ENCODE measurements at places on chromosomes 7 and 10.

DNA sequence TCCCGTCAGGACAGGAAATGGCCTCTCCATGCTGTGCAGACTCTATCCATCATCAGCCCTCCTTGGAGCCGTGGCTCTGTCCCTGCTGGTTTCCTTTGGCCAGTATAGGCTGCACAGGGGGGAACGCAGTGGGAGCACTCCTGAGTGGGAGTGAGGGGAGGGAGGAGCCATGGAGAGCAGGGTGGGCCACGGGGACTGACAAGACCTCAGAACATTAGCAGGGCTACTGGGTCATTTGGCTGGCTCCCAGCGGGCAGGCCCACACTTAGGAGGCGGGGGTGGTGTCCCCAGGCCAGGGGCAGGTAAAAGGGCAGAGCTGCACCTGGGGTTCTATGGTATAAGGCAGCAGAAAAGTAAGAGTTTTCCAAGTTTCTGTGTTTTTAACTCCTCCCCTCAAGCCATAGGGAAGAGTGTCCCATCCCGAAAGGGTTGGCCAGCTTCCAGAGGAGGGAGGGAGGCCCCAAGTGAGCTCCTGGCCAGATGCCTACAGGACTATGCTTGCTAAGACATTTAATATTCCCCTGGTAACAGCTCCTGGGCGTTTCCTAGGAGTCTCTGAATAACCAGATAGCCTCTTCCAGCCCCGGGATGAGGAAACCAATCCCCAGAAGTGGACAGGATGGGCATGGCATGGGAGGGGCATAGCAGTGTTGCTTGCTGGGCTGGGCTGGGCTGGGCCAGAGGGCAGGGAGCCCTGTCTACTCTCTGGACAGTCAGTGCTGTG lies 5.5 kb upstream of the OPN4 start:
- no peak for DNase-seq
- H3K27ac ChIP-seq, result no peak overlapping the region

DNA sequence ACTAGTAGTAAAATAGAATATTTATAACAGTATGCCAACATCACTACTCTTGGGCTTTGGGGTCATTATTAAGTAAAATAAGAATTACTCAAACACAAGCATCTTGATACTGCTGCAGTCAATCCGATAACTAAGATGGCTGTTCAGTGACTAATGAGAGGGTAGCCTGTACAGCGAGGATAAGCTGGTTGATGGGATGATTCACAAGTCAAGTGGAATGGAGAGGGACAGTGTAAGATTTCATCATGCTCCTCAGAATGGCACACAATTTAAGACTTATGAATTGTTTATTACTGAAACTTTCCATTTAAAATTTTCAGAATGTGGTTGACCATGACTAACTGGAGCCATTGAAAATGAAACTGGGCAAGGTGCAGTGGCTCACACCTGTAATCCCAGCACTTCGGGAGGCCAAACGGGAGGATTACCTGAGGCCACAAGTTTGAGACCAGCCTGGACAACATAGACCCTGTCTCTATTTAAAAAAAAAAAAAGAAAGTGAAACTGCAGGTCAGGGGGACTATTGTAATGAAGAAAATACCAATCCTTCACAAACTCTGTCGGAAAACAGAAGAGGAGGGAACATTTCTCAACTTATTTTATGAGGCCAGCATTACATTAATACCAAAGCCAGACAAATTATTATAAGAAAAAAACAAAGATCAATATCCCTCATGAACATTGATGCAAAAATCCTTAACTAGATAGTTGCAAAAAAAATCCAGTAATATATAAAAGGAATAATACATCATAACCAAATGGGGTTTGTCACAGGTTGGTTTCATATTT lies 11.2 kb downstream of the AVL9 start:
- DNase-seq, result no peak
- no peak overlapping the region for H3K4me3 ChIP-seq
- H3K27ac ChIP-seq, result peak overlapping the region; percentile 61
- H3K27me3 ChIP-seq, result no peaks in the 10 kb centered on the region

DNA sequence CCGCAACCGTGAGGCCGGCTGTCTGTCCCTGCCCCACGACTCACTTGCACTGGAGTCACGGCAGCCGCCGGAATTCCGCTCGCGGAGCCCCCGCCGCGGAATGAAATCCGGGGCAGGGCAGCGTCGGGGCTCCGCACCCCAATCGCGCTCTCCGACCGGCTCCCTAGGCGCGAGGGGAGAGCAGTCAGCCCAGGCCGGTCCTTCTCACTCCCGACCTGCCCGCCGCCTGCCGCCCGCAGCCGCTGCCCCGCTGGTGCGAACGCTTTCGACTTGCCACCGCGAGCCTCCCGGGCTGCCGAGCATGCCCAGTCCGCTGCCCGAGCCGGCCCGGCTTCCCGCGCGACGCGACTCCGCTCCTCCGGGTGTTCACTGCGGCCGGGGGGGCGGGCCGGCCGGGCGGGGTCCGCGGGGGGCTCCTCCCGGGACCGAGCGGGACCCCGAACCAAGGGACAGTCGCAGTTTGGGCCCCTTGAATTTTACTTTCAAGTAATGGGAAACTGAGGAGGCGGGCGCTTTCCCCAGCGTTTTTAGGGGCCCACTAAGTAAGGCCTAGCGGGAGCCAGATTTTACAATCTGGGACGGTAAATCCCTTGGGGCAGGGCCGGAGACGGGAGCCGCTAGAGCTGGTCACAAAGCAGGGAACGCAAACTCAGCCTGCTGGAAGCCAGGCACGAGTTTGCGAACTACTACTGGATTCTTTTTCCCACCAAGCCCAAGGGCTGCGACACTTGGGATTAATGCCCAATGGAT lies at the start of gene SGMS1:
TSS of gene SGMS1 (minus strand) at position 294 of the 750 bp plus-strand sequence. CDS start 279,842 bp downstream, outside the sequence.
- H3K4me3 ChIP-seq, result peak within 1 kb of the TSS; percentile 92
- DNase-seq, result peak; percentile 88
- peak within 1 kb of the TSS; percentile 88 for H3K27ac ChIP-seq
- H3K4me1 ChIP-seq, result peaks cover 41% of the 10 kb centered on the region
- no peaks in the 10 kb centered on the region for H3K27me3 ChIP-seq

- H3K27me3 ChIP-seq, result peaks cover 22% of the 10 kb centered on the region
- DNase-seq, result no peak
- H3K36me3 ChIP-seq, result no peaks in the 10 kb centered on the region
- no peak overlapping the region for H3K27ac ChIP-seq
- H3K4me1 ChIP-seq, result peaks cover 6% of the 10 kb centered on the region
Measured at GRCh38 chr7:159064816-159065510, 79.7 kb downstream of the VIPR2 start.

- no peak overlapping the region for H3K4me3 ChIP-seq
- H3K36me3 ChIP-seq, result no peaks in the 10 kb centered on the region
- DNase-seq, result peak; percentile 1
- H3K4me1 ChIP-seq, result no peaks in the 10 kb centered on the region
Measured at GRCh38 chr10:82811621-82812020, 936.6 kb downstream of the NRG3 start.

DNA sequence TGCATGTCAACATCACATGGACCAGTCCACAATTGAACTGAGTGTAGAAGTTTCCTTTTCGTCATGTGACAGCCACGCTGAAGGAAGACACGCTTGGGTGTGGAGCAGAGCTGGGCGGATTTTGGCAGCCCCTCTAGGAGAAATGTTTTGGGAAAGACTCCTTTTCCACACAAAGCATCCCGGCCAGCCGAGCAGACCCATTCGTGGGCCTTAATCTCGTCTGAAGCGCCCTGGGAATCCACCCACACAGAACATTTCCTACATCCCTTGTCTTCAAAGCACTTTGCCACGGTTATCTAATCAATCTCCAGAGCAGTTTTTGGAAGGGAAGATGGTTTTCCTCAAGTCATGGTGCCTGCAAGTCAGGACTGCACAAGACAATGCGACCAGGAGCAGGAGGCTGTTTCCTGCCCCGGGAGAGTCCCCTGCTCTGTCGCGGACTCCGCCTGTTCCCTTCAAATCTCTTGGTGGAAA lies 8.4 kb upstream of the IFT22 start:
- H3K36me3 ChIP-seq, result no peaks in the 10 kb centered on the region
- DNase-seq, result no peak
- H3K27me3 ChIP-seq, result no peaks in the 10 kb centered on the region
- no peak overlapping the region for H3K4me3 ChIP-seq

DNA sequence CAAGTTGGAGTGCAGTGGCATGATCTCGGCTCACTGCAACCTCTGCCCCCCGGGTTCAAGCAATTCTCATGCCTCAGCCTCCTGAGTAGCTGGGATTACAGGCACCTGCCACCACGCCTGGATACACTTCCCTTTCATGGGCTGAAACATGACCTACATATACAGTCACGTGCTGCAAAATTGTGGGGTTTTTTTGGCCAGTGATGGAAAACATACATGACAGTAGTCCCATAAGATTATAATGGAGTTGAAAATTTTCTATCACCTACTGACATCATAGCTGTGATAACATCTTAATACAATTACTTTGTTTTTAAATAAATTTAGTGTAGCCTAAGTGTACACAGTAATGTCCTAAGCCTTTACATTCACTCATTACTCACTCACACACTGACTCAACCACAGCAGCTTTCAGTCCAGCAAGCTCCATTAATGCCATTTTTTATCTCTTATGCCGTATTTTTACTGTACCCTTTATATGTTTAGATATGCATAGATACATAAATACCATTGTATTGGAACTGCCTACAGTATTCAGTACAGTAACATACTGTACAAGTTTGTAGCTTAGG lies 79.9 kb upstream of the TMEM196 start:
- H3K27ac ChIP-seq, result no peak overlapping the region
- no peak overlapping the region for H3K4me3 ChIP-seq
- no peaks in the 10 kb centered on the region for H3K36me3 ChIP-seq
- DNase-seq, result no peak
- H3K27me3 ChIP-seq, result no peaks in the 10 kb centered on the region

DNA sequence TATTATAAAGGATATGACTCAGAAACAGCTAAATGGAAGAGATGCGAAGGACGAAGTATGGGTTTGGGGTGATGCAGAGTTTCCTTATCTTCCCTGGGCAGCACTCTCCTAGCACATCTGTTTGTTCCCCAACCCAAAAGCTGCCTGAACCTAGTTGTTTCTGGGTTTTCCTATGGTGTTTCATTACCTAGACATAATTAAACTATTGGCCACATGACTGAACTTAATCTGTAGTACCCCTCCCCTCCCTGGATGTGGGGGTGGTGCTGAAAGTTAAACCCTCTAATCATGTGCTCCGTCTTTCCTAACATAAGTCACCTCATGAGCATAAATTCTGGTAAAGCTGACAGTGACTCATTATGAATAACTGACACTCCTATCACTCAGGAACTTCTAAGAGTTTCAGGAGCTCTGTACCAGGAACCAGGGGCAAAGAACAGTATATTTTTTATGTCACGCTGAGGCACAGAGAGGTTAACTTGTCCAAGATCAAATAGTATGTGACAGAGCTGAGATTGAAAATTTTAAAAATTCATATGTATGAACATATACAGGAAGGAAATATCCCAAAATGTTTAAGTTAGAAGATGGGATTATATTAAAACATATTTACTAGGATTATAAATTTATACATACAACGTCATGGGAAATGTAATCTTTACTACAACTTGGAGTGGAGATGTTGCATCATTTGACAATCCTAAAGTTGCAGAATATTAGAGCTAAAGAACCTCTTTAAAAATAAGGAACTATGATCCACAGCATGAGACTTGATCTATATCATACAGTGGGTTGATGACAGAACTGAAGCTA lies 4.8 kb downstream of the STRIP2 start:
- peaks cover 10% of the 10 kb centered on the region for H3K4me1 ChIP-seq
- DNase-seq, result peak; percentile 76
- H3K36me3 ChIP-seq, result no peaks in the 10 kb centered on the region

- H3K4me1 ChIP-seq, result peaks cover 22% of the 10 kb centered on the region
- DNase-seq, result peak; percentile 48
- no peaks in the 10 kb centered on the region for H3K27me3 ChIP-seq
- H3K4me3 ChIP-seq, result peak overlapping the region; percentile 22
- no peaks in the 10 kb centered on the region for H3K36me3 ChIP-seq
Measured at GRCh38 chr7:27745064-27745583, 5.2 kb downstream of the TAX1BP1 start.

DNA sequence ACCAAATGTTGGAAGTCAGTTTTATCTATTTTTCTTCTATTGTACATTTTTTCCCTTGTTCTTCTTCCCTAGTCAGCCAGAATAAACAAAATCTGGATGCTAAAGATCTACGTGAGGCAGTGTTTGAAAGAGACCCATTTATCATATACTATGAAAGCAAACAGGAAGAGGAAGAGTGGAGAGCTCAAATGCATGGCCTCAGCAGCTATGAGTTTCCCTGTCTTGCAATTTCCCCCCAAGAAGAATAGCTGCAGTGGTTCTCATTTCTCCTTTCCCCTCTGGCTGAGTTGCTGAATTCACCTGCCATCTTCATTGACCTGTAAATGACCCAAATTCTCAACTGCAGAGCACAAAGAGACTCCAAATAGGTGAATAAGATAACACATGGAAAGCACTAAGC lies 347.1 kb upstream of the NRP1 start:
- H3K36me3 ChIP-seq, result no peaks in the 10 kb centered on the region
- H3K4me3 ChIP-seq, result no peak overlapping the region
- H3K27ac ChIP-seq, result no peak overlapping the region

GRCh38 chr7:40175725-40176510 lies 41.1 kb downstream of the SUGCT start:
- no peaks in the 10 kb centered on the region for H3K27me3 ChIP-seq
- no peak for DNase-seq
- H3K36me3 ChIP-seq, result no peaks in the 10 kb centered on the region
- H3K4me3 ChIP-seq, result no peak overlapping the region
- H3K27ac ChIP-seq, result no peak overlapping the region

DNA sequence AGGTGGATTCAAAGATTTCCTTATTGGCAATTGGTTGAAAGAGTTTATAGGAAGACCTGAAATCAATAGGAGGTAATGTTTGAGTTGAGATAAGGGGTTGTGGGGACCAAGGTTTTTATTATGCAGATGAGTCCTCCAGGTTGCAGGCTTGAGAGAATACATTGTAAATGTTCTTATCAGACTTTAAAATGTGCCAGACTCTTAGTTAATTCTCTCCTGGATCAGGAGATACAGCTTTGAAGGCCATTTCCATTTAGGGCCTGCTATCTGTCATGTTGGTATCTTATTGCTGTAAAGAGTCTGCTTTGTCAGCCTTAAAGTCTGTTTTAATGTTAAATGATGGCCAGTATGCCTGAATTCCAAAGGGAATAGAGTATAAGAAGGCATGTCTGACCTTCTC lies 61.8 kb upstream of the CALCR start:
- no peak for DNase-seq
- no peaks in the 10 kb centered on the region for H3K36me3 ChIP-seq
- H3K27ac ChIP-seq, result no peak overlapping the region
- H3K27me3 ChIP-seq, result no peaks in the 10 kb centered on the region

All from common myeloid progenitor, CD34-positive (primary cell).